ENCODE measurements at places on chromosomes 2 and 18.

GRCh38 chr18:41371156-41372045 is 583.6 kb upstream of the PIK3C3 start:
- DNase-seq = no peak

GRCh38 chr2:98308068-98308467 is 38.2 kb upstream of the CNGA3 start:
- no peak for DNase-seq

DNA sequence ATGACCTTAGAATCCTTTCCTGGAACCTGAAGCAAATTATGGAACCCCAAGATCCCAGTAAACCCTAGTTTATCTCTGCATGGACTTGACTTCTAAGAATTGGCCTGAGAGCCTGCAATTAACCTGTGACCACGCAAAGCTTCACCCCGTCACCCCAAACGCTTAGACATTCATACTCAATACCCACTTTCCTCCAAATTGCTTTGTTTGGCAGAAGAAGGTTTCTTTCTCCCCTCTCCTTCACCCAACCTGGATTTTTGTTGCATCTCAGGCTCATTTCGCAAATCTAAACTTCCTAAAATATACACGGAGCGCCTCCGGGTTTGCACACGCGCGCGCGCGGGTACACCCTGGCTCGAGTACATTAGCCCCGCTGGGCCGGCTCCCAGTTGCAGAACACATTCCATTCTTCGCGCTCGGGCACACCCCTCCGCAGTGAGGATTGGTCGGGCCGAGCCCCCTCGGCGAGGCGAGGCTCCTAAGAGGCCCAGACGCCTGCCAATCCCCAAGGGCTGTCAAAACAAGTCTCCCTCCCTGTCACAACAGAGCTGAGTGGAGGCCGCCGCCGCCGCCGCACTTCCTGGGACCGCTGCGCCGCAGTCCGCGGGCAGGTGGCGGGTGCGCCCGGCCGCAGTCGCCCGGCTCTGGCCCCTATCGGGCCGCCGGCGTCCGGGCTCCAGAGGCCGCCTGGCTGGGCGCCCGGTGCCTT is at the start of gene PLCL1:
PLCL1 (plus strand) TSS at position 545 of the 709 bp plus-strand sequence.
- peak; percentile 77 for DNase-seq

DNA sequence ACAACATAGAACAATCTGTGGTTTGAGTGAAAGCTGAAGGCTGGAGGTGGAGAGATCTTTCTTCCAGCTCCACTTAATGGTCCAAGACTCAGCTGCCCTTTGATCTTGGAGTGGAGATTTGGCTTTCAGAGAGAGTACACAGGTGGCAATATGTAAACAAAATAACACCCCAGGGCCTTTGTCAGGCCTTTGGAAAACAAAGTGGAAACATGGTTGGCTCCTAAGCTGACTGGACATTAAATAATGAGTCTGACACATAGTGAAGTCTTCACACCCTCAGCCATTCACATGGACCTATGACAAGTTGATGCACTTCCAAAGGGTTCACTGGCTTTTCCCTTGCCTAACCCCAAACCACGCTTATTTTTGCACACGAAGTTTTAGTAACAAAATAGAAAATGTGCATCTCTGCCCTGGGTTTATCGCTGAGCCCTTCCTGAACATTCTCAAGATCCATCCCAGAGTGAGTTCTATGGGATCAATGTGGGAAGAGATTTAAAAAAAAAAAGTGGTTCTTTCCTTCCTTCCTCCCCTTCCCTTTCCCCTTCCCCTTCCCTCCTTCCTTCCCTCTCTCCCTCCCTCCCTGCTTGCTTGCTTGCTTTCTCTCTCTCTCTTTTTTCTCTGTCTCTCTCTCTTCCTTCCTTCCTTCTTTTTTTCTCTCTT is 201.3 kb upstream of the NT5C1B start:
- DNase-seq = no peak

GRCh38 chr2:218896501-218897393 is 16.1 kb downstream of the WNT10A start:
- DNase-seq = peak; percentile 83

Data from CD8-positive, alpha-beta memory T cell (primary cell).